ENCODE measurements at places on chromosomes 6 and 20.

GRCh38 chr20:41174373-41174772, 37.0 kb downstream of the PLCG1 start:
- peak; percentile 30 for DNase-seq

GRCh38 chr6:16991981-16992629, 109.7 kb upstream of the STMND1 start:
- DNase-seq: no peak

DNA sequence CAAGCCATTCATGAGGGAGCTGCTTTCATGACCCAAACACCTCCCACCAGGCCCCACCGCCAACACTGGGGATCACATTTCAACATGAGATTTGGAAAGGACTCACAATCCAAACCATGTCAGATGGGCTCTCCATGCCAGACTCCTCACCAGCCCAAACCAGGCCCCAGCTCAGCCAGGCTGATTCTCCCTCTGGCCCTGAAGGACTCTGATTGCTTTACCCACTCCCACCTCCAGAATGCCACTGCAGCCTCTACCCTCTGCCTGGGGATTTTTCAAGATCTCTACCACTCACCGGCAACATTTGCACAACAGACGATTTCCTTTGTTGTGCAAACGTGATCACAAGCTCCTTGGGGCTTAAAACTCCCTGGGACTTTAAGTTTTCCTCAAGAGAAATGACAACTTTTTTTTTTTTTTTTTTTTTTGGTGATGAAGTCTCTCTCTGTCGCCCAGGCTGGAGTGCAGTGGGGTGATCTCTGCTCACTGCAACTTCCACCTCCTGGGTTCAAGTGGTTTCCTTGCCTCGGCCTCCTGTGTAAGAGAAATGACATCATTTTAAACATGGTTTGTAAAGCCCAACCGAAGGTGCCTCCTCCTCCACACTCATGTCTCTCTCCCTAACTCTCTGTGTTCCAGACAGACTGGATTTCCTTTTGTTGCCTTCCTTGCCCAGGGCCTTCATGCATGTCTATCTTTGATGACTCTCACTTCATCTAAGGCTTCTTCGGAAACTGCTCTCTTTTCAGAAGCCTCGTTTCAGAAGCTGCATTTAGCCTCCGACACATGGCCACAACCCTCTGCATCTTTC, 147.0 kb downstream of the CDH26 start:
- no peak for DNase-seq

DNA sequence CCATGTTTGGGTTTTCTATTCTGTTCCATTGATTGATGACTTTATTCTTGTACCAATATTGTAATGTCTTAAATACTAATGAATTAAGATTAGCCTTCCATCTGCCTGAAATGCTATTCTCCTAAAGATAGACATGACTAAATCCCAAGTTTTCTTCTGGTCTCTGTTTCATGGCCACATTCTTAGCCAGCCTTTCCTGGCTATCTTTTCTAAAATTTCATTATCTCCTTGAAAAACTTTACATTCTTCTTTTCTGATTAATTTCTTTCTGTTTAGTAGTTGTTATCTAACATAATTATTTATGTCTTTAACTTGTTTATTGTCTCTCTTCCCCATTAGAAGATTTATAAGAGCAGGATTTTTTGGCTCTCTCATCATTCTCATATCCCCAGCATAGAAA, 4.4 kb upstream of the PRIM2 start:
- no peak for DNase-seq

DNA sequence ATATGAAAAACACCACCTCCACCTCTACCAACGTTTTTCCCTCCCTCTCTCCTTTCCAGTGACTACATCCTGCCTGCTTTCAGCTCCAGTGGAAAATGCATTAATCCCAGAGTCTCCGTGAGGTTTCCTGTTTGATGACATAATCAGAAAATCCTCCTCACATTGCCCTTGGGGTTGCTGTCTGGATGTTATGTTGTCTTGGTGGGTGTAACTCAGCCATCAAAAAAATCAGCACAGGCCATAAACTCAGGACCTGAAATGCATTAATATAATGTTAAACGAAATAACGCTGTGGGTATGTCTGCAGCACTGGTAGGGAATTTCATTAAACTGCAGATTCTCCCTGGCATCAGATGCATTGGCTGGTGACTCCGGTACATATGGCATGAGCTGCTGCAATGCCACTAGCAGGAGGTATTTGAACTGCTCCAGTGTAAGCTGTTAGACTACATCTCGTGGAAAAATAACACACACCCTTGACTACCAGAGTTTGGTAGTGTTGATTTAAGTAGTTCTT, 297.8 kb downstream of the PRL start:
- DNase-seq: no peak

DNA sequence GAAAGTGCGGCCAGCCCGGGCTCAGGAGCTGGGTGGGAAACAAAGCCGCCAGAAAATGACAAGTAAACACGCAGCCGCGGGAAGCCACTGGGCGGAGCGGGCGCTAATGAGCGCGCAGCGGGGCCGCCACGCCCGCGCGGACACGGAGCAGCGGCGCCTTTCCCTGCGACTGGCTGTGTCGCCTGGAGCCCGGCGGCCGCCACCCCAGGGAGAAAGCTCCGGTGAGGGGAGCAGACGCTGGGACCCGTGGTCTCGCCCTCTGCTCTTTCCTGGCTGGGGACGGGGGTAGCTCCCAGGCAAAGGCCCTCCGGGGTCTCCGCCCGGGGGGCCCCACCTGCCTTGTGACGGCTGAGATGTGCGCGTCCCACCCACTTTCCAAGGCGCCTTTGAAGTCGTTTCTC, 54.9 kb downstream of the PRR18 start:
- DNase-seq: no peak

GRCh38 chr6:147384029-147384428, 124.5 kb upstream of the SAMD5 start:
- DNase-seq: no peak

DNA sequence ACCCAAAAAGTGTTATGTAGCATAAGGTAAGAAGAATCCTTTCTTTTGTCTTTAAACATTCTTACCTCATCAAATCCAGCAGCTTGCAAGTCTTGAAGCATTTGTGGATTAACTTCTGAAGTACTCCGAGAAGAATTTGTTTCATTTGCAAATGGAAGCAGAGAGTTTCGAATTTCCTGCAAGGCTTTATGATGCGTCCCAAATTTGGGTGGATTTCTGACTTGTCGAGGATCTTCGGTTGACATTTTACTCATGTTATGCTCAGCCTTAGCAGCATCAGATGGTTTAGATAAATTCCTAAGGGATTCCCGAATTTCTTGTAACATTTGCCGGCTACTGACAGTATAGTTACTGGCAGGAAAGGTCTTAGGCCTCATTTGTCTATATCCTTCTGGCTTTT, 16.2 kb downstream of the LATS1 start:
- DNase-seq: no peak

DNA sequence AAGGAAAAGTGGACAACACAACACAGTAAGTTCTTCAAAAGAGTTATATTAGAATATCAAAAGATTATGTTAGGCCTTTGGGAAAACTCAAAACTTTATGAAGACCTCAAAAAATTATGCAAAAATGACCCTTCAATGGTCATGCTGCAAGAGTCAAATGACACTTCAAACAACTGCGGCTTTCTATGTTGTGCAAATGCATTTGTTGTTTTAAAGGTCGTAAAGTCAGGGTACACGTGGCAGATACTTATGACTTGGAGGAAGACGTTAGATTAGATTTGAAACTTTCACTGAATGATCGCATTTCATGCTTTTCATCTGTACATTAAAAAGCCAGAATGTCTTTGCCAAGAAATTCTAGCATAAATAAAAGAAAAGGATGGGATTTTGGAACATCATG, 31.4 kb downstream of the BCAS1 start:
- DNase-seq: no peak

GRCh38 chr20:57868310-57868709, 158.5 kb upstream of the PMEPA1 start:
- DNase-seq: peak; percentile 31

DNA sequence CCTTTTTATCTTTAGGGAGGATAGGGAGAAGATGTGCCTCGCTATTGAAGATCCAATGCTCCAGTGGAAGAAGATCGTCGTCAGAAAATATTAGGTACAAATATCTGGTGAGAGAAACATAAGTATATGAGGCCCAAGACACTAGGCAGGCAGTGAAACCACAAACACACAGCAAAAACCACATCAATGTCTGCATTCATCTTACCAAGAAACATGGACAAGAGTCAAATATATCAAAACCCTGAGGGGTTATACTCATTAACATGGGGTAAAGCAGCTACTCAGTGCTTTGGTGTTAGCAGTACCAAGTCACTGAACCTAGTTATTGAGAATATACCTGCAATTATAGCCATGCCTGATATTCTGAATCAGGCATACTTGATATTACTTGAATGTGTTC, 101.4 kb upstream of the FAM184A start:
- no peak for DNase-seq

- DNase-seq: no peak
Observed at GRCh38 chr20:62193079-62194025, 10.5 kb downstream of the MTG2 start.

DNA sequence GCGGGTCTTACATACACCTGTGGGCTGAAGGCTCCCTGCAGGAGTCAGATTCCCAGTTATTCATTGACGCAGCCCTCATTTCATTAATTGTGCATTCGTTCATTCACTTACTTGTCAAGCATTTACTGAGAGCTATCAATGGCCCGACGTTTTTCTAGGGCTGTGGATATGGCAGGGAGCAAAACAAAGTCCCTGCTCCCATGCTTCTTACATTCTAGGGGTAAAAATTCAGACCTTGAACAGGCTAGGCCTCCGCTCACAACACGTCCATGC, 369 bp upstream of the NSFL1C start:
- no peak for DNase-seq

DNA sequence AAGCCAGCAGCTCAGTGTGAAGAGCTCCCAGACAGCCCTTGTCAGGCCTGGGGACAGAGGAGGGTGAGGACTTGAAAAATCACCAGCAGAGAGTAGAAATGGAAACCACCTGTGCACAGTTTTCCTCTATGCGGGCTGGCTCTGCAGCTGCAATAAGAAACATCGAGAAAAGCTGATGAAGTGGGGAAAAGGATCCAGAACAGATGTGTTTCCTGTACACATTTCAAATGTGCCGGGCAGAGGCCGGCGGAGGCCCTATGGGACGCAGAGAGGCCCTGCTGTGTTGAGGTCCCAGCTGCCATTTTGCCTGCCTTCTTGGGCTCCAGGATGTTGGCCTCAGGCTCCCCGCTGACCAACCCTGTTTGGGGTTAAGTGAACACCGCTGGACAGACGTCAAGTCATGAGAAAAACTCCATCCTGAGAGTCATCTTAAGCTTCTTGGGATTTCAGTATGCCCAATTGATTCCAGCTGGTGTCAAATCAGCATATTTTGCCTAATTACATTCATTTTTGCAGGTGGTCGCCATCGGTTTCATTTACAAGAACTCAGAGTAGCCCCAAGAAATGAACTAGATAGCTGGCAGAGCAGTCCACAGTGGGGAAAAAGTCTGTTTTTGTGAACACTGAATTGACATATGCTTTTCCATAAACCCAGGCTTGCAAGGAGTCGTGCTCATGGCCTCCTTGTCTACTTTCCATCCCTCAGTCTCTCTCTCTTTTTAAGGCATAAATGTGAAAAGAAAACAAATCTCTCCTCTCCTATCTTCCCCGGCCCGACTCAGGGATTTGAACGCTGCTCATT, 150.4 kb upstream of the PHACTR3 start:
- no peak for DNase-seq

GRCh38 chr6:167825332-167826229, 1.1 kb upstream of the AFDN start:
- DNase-seq: no peak

GRCh38 chr6:169240591-169241390, 12.9 kb downstream of the THBS2 start:
- no peak for DNase-seq

- DNase-seq: no peak
Observed at GRCh38 chr6:138811866-138812265, 16.0 kb downstream of the ECT2L start.

- DNase-seq: no peak
Observed at GRCh38 chr20:56004007-56004406, 1.3 kb downstream of the CBLN4 start.

DNA sequence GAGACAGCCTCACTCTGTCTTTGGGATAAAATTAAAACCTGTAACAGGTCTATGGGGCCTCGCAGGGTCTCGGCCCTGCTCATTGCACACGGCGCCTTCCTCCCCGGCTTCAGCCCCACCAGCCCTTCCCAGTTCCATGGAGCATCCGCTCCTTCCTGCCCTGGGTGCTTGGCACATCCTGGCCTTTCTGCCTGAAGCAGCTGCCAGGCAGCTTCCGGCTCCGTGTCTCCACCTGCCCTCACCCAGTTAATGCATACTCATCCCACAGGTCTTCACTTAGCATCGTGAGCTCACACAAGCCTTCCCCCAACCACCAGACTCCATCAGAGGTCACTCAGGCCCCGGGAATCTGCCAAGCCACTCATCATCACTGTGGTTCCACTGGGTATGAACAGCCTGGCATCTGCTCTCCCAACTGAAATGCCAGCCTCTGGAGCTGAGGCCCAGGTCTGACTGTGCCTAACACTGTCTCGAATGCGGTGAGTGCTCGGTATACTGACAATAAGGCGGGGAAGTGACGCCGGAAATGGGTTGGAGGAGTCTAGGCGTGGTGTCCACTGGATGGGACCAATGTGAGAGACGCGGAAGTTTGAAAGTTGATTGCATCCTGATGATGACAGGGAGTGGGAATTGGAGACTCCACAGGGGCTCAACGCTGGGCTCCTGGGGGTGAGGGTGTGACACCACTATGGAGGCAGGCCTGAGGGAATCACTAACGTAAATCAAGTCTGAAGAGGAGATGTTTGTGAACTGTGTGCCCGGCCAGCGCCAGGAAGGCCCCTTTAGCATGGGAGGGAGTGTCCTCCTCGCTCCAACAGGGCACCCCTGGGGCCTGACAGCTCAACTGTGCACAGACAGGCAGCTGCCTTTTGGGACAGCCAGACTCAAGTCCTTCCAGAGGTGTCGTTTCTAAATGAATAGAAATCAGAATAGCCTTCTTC, 245.8 kb downstream of the TTLL2 start:
- DNase-seq: no peak

- DNase-seq: no peak
Observed at GRCh38 chr6:89321131-89321970, 6.3 kb upstream of the GABRR2 start.

GRCh38 chr20:60131375-60131774, 173.2 kb downstream of the CDH26 start:
- no peak for DNase-seq

- DNase-seq: no peak
Observed at GRCh38 chr6:81144346-81144745, 608.1 kb downstream of the TENT5A start.

DNA sequence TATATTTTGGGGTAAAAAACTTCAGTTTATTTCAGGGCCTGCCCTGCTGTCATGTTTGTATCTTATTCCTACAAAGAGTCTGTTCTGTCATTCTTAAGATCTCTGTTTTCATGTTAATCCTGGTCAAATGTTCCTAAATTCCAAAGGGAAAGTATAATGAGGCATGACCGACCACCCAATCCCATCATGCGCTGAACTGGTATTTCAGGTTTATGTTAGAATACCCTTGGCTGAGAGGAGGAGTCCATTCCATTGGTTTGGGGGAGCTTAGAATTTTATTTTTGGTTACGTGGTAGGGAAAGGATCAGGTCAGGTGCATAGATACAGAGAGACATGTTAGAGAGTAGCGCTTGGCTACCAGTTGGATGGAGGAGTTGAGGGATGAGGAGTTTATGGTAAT, 25.7 kb downstream of the CFAP61 start:
- no peak for DNase-seq

GRCh38 chr6:7131390-7131789, 23.6 kb downstream of the RREB1 start:
- DNase-seq: no peak
